NCI-H187 treated with DMSO at 0.1 percent for 48 hours (cell line): ENCODE measurements at places on chromosomes 6 and 20.

DNA sequence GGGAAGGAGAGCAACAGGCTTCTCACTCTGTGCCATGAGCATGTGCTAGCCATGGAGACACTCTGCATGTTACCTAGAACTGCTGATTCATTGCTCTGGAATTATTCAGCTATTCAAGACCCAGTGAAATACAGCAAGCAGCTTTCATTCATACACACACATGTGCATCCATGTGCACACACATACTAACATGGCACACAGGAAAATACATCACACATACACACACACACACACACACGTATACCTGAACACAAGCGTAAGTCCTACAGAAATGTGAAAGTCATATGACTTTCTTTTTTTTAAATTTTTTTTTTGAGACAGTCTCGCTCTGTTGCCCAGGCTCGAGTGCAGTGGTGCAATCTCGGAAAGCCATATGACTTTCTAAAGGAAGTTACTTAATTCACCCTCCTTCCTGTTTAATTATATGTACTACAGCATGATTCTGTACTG, 108.2 kb upstream of the NFATC2 start:
- no peak for DNase-seq

- no peak for DNase-seq
Measured at GRCh38 chr6:139962654-139963347, 588.4 kb upstream of the CITED2 start.

DNA sequence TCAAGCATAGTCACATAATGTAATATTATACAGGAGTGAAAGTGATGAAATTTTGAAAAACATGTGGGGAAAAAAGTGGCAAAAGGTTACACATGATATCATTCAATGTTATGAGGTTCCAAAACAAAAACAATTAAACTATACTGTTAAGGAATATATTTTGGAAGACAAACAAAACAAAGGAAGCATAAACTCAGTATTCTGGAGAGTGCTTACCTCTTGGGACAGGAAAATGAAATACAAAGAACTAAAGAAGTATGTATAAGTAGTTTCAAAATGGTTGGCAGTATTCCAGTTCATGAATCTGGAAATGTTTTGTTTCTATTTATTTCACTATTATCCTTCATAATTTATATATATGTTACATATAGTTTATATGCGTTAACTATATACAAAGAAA, 213.5 kb downstream of the MOXD1 start:
- DNase-seq: no peak

- DNase-seq: no peak
Measured at GRCh38 chr6:692356-692851, 535 bp downstream of the EXOC2 start.

DNA sequence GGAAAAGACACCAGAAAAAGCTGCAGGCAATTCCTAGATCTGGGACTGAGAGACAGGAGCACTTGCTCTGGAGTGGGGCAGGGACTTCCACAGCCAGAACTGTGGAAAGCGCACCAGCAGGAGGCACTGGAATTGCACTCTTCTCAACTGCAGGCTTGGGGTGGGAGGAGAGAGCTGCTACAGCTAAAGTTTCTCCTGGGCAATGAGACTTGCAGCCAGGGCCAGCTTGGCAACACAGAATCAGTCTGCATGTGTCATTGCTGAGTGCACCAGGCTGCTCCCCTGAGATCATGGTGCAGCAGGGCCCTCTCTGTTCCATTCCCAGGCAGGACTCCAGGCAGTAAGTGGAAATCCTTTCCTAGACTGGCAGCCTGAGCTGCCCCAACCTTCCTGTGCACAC, 145.8 kb downstream of the INSM1 start:
- no peak for DNase-seq

DNA sequence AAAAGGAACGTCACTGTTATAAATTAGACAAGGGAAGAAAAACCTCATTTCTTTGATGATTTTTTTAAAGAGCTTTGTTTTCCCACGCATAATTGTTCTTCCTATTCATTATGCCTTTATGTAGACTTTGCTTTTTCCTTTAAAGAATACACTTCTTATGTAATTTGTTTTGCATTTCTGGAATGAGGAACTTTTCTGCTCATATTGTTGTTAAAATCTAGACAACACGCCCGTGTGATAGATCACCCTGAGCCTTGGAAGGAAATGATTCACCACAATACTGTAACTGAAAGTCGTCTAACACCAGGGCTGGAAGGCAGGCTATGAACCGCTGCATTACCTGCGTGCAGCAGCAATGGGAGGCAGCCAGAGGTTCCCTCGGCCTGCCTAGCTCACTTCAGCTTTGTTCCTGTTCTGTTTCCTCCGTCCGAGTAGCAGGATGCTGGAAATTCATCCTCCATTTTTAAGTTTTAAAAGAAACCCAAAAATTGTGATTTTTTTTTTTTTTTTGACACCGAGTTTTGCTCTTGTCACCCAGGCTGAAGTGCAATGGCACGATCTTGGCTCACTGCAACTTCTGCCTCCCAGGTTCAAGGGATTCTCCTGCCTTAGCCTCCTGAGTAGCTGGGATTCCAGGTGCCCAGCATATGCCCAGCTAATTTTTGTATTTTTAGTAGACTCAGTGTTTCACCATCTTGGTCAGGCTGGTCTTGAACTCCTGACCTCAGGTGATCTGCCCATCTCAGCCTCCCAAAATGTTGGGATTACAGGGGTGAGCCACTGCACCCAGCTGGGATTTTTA, 49.6 kb upstream of the ZNF217 start:
- DNase-seq: no peak

- no peak for DNase-seq
Measured at GRCh38 chr20:3919352-3919751, 30.2 kb downstream of the PANK2 start.

DNA sequence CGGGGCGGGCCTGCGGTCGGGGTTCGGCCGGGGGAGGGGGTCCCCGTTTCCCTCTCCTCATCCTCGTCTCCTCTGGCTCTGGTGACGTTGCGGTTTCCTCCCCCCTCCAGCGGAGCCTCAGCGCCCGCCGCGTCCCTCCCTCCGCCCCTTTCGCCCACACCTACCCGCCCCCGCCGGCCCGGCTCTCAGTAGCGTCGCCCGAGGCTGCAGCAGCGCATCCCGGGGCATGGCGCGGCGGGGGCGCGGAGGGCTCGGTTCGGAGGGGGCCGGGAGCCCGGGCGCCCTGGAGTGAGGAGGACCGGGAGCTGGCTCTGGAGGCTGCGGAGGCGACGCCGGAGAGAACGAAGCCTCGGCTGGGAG, at the start of gene DSE:
Gene DSE, plus strand, starts transcription at position 188 of the 360 bp plus-strand sequence. CDS start 28,304 bp downstream, outside the sequence.
- no peak for DNase-seq

DNA sequence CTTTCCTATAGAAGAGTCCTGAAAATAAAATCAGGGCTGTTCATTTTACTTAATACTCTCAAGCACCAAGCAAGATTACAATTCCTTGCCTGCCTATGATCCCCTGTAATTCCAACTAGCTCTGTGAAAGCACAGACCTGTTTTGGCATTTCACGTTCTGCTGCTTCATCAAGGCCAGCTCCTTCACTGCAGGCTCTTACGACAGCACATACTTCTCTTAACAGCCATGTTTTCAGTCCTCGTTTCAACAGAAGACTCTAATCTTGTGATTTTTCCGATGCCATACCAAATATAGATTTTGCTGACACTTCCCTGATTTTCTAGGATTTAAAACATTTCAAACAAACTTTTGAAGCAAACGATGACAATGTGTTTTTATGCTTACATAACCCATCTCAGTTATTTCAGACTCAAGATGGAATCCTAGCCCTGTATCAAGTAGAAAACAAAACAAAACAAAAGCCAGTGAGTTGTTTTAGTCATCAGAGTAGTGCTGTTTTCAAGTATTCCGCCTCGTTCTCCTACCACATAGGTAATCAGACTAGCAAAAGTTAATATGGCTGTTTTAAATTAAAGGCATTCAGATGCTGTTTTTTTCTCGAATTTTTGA, 616.5 kb upstream of the CITED2 start:
- no peak for DNase-seq

DNA sequence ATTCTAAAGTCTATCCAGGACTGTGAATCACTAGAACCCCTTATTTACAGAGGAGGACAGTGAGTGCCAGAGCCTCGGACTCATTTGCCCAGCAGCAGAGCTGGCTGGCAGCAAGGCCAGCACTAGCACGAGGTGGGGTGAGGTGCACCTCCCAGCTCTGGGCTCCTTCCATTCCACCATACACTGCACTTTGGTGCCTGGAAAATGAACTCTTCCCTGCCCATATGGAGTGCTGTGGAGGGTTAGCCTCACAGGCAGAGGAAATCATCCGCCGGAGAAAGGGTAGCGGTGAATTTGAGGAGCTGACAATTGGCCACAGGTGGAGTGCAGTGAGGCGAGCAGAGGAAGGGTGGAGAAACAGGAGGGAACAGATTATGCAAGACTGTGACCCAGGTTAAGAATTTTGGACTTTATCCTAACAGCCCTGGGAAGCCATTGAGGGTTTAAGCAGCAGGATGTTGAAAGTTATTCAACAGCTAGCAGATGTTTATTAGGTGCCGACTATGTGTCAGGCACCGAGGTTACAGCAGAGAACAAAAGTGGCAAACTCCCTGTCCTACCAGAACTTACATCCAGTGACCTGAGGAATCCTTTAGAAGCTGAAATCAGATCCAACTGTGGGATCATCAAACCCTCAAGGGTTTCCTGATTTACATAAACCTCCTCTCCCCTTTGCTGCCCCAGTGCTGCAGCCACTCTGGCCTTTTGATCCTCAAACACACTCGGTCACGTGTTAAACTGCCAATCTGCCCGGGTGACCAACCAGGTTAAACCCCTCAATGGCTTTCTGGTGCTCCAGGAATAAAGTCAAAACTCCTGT, 6.2 kb downstream of the TRIM26 start:
- DNase-seq: no peak

- DNase-seq: no peak
Measured at GRCh38 chr20:61819574-61819846, 246.2 kb downstream of the TAF4 start.

DNA sequence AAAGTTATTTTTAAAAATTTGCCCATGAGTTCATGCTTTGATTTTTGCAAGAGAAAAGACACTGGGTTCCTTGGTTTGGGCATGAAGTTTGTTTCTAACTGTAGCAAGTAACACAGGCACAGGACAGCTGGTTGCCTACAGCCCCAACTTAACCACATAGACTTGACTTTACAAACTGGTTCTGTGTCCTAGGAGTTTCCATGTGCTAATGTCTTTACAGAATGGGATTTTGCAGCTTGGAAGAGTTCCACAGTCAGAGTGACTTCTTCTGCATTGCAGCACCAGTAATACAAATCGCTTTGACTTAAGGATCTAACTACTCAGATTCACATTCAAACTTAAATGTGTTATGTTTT, 44.3 kb downstream of the OR2B2 start:
- DNase-seq: no peak

DNA sequence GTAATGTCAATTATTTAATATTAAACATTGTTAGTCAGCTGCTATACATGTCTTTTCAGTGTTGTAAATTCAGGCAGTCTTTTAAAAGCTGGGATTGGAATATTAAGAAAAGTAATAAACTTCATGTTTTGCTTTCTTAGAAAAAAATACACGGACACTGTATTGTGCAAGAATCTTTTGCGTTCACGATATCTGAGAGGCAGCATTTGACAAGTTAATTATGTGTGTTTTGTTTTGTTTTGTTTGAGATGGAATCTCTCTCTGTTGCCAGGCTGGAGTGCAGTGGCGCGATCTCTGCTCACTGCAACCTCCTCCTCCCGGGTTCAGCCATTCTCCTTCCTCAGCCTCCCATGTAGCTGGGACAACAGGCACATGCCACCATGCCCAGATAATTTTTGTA, 1661.3 kb downstream of the HACE1 start:
- DNase-seq: no peak

DNA sequence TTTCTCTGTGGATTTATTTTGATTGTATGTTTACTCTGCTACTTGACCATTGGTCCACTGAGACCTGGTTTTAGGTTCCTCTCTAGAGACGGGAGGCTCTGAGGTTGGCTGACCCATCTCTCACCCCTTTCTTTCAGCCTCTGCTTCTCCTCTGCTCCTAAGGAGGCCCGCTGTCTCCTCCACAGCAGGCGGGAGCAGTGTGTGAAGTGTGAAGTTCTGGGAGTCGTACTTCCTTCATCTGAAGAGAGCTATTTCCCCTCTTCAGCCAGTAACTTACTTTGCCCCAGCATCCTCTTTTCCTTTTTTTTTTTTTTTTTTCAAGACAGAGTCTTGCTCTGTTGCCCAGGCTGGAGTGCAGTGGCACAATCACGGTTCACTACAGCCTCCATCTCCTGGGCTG, 21.1 kb downstream of the PDRG1 start:
- no peak for DNase-seq

GRCh38 chr6:162068340-162068739, 659.2 kb downstream of the PRKN start:
- DNase-seq: no peak

DNA sequence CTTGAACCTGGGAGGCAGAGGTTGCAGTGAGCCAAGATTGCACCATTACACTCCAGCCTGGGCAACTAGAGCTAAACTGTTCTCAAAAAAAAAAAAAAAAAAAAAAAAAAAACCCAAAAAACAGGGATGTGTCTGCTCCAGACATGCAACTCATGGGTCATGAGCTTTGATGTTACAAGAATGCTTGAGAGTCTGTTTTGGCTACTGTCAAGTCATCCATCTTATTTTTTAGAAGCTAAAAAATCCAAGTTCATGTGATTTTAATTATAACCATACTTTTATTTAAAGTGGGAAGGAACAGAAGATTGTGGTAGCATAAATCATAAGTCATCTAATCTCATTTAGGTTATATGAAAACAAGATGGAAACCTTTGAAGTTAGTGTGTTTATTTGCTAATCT, 120.6 kb downstream of the PDE7B start:
- DNase-seq: no peak
